ENCODE measurements at places on chromosomes 13 and 19.

GRCh38 chr19:53132141-53132991 lies at the start of gene ZNF415:
TSS of gene ZNF415 (minus strand) at chr19:53132910. CDS start at chr19:53122676, 10,234 bp downstream.
- DNase-seq = peak; percentile 82

GRCh38 chr19:38650911-38651584 lies 3.6 kb downstream of the ACTN4 start:
- DNase-seq = no peak

- no peak for DNase-seq
Measured at GRCh38 chr13:35524171-35524570, 47.7 kb upstream of the MAB21L1 start.

DNA sequence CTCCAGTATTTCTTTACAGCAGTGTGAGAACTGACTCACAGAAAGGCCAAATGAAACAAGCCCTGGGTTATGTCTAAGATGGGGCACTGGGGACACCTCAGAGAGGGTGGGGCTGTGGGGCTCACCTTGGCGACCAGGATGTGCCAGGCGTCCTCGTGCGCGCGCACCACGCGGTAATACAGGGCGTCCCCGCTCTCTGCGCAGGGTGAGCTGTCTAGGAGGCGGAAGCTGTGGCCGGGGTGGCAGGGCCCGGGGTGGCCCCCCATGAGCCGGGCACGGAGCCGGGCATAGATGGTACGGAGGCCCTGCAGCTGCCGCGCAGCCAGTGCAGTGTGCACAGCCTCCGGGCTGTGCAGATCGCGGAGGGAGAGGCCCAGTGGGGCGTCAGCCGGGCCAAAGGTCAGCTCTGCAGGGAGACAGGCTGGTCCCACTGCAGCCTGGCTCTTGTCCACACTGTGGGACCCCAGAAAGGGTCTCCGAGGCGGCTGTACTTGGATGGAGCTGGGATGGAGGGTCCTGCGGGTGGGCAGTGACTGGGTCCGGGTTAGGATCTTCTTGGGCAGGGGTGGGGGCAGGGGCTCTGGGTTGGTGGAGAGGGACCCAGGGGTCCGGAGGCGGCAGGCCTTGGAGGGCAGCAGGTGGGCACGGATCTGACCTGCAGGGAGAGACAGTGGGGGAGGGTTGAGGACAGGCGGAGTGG lies 3.4 kb downstream of the PEAK3 start:
- no peak for DNase-seq

DNA sequence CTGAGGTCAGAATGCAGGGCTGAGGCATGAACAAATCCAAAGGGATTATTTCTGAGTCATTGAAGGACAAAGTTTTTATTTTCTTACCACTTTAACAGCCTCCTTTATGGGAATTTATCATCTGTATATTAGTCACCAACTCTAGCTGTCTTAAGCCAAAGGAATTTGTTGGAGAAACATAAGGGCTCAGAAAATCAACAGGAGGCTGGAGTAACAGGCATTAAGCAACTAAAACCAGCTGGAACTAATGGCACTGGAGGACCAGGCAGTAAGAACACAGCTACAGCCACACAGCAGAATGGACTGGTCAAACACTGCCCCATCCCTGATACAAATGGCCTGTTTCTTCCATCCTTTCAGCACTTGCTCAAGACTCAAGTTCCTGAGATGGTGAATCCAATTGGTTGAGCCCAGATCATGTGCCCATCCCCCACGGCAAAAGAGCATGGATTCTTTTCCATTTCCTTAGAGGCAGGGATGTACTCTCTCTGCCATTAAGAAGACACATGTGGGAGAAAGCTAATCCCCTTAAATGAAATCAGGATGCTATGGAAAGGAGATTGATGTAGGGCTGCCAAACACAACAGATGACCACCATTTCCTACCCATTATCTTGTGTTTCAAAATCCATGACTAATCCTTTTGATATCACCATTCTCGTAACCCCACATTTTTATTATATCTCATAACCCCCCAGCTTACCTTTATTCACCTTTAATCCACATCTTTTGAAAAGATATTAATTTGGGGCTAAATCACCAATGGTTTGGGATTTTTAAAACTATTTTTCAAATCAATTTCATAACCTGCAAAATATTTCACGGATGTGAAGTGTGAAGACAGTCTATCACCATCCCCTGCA lies 157.0 kb upstream of the FNDC3A start:
- no peak for DNase-seq

DNA sequence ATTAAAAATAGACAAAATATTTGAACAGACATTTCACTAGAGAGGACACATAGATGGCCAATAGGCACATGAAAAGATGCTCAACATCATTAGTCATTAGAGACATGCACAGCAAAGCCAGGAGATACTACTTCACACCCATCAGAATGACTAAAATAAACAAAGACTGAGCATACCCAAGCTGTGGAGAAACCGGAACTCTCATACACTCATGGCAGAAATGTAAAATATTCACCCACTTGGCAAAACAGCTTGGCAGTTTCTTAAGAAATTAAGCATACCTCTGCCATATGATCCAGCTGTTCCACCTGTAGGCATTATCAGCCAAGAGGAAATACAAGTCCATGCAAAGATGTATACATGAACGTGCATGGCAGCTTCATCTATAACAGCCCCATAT lies 213.4 kb downstream of the TSHZ3 start:
- DNase-seq = no peak

- no peak for DNase-seq
Measured at GRCh38 chr19:28858933-28859332, 354.0 kb downstream of the UQCRFS1 start.

DNA sequence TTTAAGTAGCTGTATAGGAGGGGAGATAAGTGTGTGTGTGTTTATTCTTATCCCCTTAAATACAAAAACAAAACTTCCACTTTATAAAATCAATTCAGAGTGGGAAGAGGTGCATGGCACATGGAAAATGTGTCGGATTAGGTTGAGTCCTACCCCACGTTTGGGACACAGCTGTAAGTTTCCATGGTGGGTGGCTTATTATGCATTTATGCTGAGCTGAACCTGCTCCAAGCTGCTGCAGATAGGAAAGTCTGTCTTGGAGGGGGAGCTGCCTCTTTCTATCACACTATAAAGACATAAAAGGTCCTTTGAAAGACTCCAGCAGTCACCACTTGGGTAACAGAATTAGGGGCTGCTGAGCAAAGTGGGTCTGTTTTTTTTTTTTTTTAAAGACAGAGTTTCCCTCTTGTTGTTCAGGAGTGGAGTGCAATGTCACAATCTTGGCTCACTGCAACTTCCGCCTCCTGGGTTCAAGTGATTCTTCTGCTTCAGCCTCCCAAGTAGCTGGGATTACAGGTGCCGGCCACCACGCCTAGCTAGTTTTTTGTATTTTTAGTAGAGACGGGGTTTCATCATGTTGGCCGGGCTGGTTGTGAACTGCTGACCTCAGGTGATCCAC lies 15.2 kb downstream of the ACTN4 start:
- DNase-seq = no peak

GRCh38 chr13:39836038-39836437 lies 180.6 kb downstream of the COG6 start:
- DNase-seq = no peak

DNA sequence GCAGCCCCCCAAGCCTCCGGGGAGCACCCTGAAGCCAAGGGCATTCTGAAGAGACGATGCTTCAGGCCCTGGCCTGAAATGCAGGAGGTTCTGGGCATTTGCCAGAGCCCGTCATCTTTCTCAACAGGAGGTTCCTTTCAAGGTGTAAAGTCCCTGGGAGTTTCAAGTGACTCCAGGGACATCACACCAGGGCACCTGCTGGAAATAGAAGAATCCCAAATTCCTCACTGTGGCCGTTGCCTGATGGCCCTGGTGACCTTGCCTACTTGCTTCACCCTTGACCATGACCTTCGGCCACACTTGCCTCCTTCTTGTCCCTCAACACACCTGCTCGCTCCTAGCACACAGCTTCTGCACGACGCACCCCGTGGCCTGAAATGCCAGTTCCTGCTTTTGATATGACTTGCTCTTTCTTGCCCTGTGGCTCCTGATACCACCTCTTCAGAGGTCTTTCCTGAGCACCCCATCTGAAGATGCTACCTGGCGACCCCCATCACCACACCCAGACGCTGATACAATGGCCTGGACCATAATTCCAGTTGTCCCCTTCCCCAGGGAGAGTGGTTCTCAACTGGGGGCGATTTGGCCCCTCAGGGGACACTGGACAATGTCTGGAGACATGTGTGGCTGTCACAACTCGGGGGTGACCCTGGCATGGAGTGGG lies 3.5 kb downstream of the DPP9 start:
- no peak for DNase-seq

DNA sequence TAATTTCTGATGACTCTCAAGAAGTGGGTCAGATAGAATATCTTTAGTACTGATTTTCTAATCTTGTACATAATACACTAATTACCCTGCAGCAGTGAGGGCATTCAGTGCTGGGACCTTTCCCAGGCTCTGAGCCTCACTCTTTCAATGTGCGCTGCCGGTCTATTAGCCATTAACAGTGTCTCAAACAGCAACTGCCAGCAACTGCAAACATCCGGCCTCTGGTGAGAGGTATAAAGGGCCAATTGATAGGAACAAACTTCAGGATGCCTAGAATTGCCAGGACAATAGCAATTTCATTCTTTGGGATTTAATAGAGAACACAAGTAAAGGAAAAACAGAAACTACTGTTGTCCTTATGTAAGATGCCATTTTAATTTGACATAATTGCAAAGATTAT lies 604.4 kb upstream of the SPRY2 start:
- no peak for DNase-seq

GRCh38 chr13:19834704-19835103 lies 28.7 kb downstream of the ZMYM5 start:
- DNase-seq = no peak

All from ureter (tissue), 1 donor.